ENCODE measurements at places on chromosomes 3 and 15.

DNA sequence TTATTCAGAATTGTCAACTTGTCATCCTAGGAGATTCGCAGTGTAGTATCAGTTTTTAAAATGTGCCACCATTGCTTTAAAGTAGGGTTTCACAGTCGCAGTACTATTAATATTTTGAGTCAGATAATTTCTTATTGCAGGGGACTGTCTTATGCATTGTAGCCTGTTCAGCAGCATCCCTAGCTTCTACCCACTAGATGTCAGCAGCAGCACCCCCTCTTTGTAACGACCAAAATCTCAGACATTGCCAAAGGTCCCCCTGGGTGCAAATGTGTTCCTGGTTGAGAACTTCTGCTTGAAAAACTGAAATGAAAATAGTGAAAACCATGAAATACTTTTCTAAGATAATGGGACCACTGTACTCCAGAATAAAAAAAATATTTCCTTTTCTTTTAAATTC is 474.8 kb downstream of the CNTN3 start:
- DNase-seq: no peak

- no peak for DNase-seq
Measured at GRCh38 chr3:27085829-27086730, 283.1 kb downstream of the NEK10 start.

DNA sequence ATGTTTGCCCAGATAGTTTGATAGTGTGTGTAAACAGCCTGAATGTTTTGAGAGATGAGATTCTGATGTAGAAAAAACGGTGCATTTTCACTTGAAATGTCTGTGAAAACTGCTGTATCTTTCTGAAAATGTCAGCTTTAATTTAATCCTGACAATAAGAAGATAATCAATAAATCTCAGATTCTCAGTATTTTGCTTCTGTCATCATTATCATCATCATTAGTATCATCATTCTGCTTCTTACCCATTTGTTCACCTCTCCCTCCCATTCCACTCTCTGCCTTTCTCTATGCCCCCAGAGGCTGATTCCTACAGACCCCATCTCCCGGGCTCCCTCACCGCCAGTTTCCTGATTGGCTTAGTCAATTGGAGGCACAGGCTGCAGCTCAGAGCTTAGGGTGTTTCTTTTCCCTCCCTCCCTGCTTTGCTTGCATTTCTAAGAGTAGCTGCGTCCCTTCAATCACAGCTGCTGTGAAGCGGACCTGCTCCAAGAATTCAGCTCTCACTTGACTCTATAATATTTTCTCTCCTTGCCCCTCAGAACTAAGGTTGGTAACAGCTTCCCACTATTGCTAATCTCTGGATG is 8.2 kb upstream of the SNTN start:
- DNase-seq: no peak

- peak; percentile 59 for DNase-seq
Measured at GRCh38 chr15:96345560-96346399, 15.3 kb downstream of the NR2F2 start.

GRCh38 chr15:46091860-46092450 is 457.1 kb downstream of the SQOR start:
- no peak for DNase-seq

GRCh38 chr3:161915418-161915750 is 418.8 kb downstream of the OTOL1 start:
- DNase-seq: no peak

GRCh38 chr3:50126287-50127211 is 28.6 kb upstream of the SEMA3F start:
- DNase-seq: no peak

- DNase-seq: no peak
Measured at GRCh38 chr3:9045371-9045770, 82.1 kb upstream of the RAD18 start.
